ENCODE measurements at places on chromosomes 1 and 21.

DNA sequence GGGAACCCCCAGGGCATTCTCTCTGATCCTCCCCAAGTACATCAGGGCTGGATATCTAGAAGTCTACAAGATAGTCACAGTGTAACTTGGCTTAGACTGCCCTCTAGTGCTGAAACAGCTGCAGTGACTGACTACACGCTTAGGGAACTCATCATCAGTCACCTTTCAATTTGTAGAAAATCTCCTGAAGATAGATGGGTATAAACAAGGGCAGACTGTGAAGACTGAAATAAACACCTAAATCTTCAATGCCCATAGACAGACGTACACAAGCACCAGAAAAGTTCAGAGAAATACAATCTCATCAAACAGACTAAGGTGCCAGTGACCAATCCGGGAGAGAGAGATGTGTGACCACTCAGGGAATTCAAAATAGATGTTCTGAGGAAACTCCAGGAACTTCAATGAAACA is 46.6 kb downstream of the PACC1 start:
- DNase-seq = peak; percentile 80

DNA sequence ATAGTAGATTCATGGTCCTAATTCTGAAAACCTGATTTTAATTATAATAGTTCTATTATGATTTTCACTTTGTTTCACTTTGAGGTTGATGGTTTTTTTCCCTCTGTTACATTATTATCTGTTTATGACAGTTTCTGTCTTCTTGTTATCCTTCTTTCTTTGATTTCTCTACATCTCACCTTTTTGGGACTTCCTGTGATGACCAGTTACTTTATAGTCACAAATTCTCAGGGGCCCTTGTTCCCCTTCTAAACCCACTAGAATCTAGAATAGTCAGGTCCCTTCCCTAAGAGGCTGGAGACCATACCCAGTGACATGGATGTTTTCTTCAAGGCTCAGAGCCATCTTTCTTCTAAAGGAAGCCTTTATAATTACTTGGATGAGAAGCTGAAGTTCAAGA is 238.4 kb downstream of the GPR52 start:
- DNase-seq = no peak

DNA sequence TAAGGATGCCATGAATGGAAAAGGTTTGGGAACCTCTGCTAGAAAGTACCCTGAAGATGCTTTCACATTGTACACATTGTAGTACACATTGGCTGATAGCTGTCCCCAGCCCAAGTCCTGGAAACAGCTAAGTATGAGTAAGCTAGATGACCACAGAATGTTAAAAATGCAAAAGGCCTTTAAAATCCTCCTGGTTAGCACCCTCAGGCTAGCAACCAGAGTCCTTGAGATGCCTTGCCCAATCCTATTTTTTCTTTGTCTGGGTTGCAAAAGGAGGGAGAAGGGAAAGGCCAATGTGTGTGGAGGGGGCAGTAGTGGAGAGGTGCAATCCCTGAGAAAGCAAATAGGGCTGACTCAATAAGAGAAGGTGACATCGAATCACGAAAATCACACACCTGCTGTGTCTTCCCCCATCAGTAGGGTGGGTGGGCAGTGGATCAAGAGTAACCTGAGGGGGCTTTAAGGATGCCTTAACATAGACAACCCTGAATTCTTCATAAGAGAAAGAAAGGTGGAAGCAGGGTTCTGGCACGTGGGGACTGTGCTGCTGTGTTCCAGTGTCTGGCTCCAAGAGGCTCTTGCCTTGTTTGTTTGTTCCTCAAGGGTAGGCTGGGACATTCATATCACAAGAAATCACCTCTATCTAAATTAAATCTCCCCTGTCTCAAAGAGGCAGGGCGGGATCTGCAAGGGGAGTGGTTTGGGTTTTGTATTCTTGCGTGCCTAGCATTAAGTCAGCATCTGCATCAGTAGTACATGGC is 266.2 kb upstream of the PLXNA2 start:
- peak; percentile 38 for DNase-seq

DNA sequence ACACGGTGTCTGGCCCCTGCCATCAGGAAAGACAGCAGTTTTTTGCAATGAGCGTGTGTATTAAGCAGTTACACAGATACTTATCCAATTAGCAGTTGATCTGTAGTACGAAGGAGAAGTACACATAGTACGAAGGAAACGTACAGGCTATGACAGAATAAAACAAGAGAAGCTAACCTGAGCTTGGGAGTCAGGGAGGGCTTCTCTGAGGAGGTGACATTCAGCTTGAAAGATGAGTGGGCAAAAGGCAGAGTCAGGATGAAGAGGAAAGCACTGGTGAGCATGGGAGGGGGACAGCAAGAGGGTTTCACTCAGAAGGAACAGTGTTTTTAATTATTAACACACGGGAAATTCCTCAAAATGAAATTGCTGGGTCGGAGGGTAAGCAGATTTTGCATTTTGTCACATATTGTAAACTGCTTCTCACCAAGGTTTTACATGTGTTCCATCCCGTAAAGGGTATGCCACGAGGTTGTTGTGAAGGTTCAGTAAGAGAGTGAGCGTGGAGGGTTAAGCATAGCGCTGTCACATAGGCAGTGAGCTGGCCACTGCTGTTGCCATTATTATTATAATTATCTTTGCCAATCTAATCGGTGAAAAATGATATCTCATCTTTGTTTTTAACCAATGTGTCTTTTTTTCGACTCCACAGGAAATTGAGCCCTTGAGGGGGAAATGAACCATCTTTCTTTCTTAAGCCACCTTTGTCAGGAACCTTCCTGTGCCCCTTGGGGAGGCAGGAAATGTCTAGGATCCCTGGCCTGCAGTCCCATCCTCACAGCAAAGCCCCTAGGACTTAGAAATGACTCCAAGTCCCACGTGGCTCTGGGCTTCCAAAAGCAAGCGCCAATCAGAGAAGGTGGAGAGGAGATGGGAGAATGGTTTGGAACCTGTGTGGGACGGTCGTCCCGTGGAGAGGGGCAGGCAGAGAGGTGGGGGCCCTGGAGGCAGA is 47.3 kb upstream of the POU3F1 start:
- no peak for DNase-seq

DNA sequence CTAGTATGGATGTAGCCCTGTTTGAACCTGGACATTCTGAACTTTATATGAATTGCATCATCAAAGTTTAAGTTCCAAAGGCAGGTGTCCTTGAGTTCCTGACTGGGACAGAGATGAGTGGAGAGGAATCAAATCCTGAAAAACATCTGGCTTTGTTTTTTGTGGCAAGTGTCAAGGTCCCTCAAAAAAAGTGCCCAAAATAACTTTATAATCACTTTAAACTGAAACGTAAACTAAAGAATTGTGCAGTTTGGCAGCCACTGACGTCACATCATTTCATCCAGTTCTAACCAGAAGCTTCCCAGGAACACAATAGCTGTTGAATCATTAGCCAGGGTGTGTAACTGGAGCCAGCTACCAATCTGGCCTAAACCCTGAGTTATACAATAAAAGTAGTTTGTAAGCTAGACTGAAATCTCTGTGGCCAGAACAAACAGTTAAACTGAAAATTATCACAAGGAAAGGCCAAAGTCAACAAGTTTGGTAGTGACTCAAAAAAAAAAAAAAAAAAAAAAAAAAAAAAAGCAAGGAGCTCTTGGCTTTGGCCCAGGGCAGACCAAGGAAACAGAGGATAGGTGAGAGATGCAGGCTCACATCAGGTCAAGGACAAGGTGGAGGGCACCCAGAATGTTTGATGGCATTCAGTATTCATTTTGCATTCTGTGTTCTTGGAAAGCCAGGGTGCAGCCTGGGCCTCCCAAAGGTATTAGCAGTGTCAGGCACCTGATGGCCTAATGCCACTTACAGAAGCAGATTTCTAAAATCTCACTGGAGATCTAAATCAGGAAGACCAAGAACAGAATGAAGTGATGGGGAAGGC is 74.3 kb downstream of the TNFSF18 start:
- peak; percentile 88 for DNase-seq

Data from epithelial cell of esophagus (primary cell).